Cortex of kidney (tissue), 1 donor: ENCODE measurements at places on chromosomes 13 and 19.

GRCh38 chr19:50818859-50819472, 4.6 kb downstream of the KLK1 start:
- no peak for DNase-seq

- DNase-seq, result no peak
These were observed 2.8 kb upstream of the CEACAM5 start for GRCh38 chr19:41705393-41706174.

- DNase-seq, result no peak
These were observed 20.2 kb upstream of the PNMA8B start for GRCh38 chr19:46515879-46516350.

DNA sequence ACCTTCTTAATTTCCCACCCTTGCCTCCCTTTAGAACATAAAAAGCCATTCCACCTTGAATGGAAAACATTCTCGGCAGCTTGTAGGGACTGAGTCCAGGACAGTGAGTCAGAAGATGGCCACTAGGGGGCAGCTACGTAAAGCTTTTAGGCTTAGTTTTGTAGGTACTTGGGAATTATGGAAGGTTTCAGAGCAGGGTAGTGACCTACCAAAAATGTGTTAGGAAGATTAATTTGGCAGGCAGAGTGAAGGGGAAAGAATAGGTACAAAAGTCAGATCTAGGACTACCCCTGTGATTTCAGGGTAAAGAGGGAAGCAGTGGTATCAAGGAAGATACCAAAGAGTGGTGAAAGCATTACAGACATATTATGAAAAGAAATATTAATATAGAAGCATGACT, 198.4 kb downstream of the NDFIP2 start:
- no peak for DNase-seq

- DNase-seq, result no peak
These were observed 1.4 kb downstream of the FZR1 start for GRCh38 chr19:3507371-3508120.

DNA sequence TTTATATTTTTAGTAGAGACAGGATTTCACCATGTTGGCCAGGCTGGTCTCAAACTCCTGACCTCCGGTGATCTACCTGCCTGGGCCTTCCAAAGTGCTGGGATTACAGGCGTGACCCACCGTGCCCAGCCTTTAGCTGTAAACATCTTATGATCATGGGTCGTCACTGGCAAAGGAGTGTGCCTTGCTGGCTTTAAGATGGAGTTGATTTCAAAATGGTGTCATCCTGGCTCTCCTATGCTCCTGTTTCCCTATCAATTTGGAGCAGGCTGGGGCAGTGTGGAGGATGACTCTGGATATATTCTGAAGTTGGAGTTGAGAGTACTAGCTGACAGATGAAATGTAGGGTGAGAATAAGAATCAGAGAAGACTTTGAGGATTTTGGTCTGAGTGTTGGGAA, 18.4 kb upstream of the ATP8A2 start:
- DNase-seq, result no peak

- no peak for DNase-seq
These were observed 28.0 kb upstream of the F7 start for GRCh38 chr13:113077566-113077952.

GRCh38 chr19:14361824-14362223, 19.4 kb upstream of the ADGRE5 start:
- no peak for DNase-seq

GRCh38 chr19:45175515-45176345, 2.3 kb downstream of the TRAPPC6A start:
- no peak for DNase-seq

- DNase-seq, result no peak
These were observed 275.0 kb upstream of the MIR17HG start for GRCh38 chr13:91072486-91072885.

- DNase-seq, result no peak
These were observed 44.9 kb upstream of the NBEA start for GRCh38 chr13:34897220-34897619.

DNA sequence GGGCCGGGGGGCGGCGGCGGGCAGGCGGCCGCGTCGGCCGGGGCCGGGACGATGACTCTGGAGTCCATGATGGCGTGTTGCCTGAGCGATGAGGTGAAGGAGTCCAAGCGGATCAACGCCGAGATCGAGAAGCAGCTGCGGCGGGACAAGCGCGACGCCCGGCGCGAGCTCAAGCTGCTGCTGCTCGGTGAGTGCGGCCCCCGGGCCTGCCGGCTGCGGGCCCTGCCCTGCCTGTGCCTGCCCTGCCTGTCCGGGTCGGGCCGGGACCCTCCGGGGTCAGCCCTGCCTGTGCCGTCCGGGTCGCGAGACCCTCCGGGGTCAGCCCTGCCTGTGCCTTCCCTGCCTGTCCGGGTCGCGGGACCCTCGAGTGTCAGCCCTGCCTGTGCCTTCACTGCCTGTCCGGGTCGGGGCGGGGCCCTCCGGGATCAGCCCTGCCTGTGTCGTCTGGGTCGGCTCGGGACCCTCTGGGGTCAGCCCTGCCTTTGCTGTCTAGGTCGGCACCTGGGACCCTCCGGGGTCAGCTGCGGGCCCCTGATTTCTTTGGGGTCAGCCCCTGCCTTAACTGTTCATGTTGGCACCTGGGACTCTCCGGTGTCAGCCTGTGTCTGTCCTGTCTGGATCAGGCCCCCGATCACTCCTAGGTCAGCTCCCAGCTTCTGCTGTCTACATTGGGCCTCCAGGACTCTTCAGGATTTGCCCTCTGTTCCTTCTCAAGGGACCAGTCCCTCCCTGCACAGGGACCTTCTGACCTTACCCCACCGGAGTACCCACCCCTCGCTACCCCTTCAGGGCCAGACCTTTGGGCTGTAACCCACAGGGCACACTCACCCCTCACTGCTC, 659 bp downstream of the GNA11 start:
- no peak for DNase-seq

DNA sequence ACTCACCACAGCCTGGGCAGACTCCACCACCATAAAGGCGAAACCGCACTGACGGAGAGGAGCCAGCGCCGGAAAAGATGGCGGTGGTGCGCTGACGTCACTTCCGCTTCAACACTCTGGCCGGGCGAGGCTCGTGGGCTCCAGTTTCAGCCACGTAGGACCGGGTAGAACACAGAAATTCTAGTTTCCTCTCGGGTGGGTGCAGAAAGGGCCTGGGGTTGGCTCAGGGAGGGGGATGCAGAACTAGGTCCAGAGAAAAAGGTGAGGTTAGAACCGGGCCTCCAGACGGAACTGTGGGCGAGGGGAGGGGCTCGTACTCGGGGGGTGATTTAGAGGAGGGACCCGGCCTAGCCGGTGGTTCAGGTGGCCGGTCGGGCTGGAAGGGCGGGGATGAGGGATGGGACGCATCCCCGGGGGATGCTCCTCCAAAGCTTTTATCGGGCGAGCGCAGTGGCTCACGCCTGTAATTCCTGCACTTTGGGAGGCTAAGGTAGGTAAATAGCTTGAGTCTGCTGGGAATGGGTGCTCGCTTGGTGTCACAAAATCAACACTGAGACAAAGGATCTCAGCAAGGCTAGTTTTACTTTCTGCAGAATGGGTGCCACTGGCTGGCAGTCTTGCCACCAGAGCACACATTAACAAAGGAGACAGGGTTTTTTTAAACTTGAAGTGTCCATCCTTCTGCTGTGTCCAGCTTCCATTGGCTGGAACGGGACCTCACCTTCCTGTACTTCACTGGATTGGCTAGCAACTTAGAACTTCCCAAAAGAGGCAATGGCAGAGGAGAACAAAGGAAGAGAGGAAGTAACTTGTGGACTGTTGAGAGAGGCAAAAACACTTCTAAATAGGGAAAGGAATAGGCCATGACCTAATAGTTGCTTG, at the start of gene ZNF561:
Gene ZNF561 (minus strand): TSS at position 77 of the 882 bp plus-strand sequence. CDS start 1,776 bp downstream, outside the sequence.
- DNase-seq, result no peak

GRCh38 chr13:108376308-108376707, 106.8 kb downstream of the TNFSF13B start:
- DNase-seq, result no peak

DNA sequence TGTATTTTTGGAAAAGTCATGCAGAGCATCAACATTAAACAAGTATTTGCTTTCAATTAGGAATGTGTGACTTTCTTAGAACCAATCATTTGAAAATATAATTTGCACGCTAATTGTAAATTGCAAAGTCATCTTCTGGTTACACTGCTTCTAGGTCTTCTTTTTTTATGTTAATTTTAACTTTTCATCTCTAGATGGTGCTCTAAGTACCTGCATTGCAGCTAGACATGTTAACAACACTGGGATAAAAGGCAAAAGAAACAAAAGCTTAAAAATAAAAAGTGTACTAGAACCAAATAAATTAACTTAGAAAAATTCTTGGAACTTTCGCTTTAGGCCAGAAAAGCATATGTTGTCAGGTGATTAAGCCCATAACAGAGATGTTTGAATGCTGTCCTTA, 2758.2 kb downstream of the PCDH9 start:
- DNase-seq, result no peak

- no peak for DNase-seq
These were observed 159.1 kb downstream of the GPC5 start for GRCh38 chr13:91557328-91558090.

- DNase-seq, result no peak
These were observed 48.7 kb upstream of the ITM2B start for GRCh38 chr13:48184260-48184659.

DNA sequence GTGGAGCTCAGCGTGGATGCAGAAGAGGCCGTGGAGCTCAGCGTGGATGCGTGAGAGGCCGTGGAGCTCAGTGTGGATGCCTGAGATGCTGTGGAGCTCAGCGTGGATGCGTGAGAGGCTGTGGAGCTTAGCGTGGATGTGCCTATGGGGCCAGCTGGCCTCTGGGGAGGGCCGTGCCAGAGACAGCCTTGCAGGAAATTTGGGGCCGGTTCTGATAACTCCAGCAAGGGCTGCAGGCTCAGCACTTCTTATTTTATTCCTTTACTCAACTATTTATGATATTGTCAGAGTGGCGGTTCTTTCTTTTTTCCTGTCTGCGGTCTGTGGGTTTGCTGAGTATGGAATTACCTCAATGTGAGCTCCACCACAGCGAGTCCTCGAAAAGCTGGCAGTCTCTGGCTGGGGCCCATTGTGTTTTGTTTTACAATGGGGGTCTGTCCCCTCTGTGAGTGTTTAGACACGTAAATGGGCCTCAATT, 17.8 kb upstream of the TMEM255B start:
- DNase-seq, result no peak

GRCh38 chr19:12899891-12900518, 9.0 kb downstream of the GCDH start:
- no peak for DNase-seq

DNA sequence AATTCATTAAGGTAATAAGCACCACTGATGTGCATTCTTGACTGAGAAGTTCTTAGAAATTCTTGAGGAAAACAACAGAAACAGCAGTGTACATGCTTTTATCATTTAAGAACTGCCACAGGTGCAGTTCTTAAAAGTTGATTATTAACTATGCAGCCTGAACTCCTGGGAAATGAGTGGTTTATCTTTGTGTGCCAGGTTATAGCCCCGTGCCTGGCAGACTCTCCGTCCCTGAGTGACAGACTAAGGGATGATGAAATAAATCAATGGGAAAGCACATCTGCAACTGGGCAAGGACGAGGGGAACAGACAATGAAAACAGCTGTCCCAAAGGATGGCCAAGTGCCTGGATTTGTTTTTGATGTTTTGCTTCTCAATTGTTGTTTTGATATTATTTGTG, 84.4 kb upstream of the SPATA13 start:
- no peak for DNase-seq

DNA sequence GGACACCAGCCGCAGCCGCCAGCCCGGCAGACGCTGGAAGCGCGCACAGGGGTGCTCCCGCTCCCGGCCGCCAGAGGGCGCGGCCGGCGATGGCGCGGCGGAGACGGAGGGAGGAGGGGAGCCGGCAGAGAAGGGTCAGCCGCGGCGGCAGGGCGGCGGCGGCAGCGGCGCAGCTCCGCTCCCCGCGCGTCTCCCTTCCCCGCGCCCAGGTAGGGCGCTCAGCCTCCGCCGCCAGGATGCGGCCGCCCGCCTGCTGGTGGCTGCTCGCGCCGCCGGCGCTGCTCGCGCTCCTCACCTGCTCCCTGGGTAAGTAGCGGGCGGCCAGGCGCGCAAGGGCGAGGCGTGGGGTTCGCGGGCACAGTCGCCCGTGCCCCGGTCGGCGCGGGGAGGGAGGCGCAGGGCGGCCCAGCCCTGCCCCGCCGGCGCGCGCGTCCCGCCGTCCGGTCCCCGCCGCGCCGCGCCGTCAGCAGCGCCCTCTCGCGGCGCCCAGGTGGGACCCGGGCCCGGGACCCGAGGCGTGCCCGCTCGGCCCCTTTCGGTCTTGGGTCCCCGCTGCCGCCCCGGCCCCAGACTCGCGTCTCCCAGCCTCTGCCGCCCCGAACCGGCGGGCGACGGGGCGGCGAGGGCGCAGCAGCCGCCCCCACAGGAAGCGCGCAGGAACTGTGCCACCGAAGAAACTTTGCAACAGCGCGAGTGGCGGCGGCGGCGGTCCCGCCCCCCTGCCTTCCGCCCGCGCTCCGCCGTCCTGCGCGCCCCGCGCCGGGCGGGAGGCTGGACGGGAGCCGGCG, at the start of gene B3GLCT:
Gene B3GLCT (plus strand): TSS at position 127 of the 788 bp plus-strand sequence. CDS start 110 bp downstream, at position 237.
- DNase-seq, result no peak

DNA sequence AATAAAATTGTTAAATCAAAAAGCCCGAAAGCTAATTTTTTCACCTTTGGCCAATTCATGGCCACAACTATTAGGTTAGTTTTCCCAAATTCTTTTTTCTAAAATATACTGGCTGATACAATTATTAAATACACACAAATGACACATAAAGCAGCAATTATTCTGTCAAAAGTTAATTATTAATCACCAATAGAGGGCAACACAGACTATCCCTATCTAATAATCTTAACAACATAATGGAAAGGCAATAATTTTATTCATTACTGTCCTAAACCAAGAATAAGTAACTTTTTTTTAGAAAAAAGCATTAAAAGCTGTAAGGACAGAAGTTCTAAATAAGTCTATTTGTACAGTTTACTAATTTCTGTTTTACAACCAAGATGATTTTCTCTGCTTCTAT, 51.7 kb downstream of the KATNAL1 start:
- no peak for DNase-seq
